ENCODE measurements at places on chromosomes 1 and 21.

DNA sequence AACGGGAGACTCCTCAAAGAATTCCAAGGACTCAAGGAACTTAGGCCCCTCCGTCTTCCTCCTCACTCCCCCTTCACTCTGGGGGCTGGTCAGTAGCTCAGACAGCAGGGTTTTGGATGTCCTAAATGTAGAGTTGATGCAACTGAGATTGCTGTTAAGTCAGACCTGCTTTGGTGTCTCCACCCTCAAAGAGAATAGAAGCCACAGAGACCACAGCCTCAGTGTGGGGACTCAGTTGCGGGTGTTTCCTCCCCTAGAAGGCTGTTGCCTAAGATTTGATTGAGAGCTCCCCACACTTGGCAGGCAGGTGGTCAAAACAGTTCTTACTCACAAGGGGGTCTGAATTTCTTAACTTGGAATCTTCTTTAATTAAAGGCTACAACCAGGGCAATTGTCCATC, 7.6 kb downstream of the MAN1C1 start:
- no peak for DNase-seq

GRCh38 chr1:241738284-241739078, 86.4 kb downstream of the WDR64 start:
- DNase-seq: no peak

DNA sequence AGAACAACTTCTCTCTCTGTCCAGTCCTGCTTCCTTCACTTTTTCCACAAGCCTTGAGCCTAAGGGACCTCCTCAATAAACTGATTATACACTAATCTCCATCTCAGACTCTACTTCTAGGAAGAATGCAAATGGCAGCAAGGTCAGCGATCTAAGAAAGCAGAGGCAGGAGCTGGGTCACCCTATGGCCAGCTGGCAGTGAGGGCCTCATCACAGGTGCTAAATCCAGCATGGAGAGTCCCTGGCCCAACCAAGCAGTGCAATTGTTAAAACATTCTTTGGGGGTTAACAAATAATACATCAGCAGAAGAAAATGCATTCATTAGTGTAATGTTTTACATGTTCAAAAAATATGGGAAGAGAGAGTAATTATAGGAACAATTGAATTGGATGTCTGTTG, 416.0 kb downstream of the SIPA1L2 start:
- peak; percentile 19 for DNase-seq

DNA sequence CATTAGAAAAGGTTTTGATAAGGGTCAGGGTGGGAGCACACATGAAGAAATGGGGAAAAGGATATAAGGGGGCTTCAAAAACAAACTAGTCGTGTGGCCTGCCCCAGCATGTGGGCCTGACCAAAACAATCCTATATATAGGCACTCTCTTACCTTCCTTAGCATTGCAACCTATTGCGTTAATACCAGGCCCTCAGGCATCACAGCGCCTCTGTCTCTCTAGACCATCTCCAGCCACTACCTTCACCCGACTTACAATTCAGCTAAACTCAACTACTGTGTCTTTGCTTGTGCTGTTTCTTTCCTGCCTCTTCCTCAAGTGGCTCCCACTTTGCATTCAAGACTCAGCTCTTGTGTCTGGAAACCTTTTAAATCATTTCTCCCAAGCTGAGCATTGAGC, 47.0 kb upstream of the GJA5 start:
- DNase-seq: no peak

DNA sequence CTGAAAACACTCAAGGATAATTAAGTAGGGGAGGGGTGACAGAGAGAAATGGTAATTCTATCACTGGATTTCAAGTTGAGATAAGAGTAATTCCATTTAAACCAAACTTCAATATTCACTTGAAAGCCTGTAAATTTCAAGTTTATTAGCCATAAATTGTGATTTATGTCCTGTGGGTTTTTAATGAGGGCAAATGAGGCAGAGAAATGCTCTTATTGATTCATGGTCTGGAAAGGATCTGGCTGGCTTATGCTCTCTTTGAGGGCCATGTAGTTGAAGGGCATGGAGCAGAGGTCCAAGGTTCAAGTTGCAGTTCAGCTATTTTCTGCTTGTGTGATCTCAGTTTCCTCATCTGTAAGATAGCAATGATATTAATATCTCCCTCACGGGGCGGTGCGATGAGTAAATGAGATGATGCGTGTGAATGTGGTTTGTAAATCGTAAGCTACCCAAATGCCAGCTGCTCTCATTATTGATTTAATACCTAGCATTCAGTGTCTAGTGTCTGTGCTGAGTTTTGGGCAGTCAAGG, 12.3 kb downstream of the OLFML3 start:
- DNase-seq: no peak

GRCh38 chr1:15959424-15959823, 16.5 kb downstream of the ZBTB17 start:
- DNase-seq: no peak

- DNase-seq: no peak
Measured at GRCh38 chr1:199867601-199868000, 159.9 kb upstream of the NR5A2 start.

GRCh38 chr1:175901076-175901836, 157.9 kb upstream of the TNR start:
- no peak for DNase-seq

DNA sequence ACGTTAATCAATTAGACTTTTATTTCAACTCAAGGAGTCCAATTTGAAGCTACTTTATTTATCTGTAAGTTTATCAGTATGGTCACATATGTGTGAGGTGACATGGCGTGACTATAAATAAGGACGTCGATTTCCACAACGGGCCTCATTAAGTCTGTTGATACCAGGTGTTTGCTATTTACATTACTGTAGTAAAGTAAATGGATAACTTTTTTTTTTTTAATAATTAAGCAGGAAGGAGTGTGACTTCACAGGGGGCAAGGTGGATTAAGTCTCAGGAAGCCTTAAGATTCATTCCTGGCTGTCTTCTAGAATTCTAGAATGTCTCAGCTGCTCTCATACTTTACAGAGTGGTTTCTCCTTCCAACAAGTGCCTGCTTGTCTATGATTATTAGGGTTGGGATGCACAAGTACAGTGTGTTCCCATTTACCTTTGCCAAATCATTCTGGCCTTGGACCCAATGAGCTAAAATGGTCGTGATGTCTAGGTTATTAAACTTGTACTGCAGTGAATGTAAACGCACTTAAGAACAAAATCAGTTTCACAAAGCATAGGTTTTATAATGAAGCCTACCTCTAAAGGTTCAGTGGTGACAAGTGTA, 15.5 kb downstream of the MAP3K7CL start:
- no peak for DNase-seq

DNA sequence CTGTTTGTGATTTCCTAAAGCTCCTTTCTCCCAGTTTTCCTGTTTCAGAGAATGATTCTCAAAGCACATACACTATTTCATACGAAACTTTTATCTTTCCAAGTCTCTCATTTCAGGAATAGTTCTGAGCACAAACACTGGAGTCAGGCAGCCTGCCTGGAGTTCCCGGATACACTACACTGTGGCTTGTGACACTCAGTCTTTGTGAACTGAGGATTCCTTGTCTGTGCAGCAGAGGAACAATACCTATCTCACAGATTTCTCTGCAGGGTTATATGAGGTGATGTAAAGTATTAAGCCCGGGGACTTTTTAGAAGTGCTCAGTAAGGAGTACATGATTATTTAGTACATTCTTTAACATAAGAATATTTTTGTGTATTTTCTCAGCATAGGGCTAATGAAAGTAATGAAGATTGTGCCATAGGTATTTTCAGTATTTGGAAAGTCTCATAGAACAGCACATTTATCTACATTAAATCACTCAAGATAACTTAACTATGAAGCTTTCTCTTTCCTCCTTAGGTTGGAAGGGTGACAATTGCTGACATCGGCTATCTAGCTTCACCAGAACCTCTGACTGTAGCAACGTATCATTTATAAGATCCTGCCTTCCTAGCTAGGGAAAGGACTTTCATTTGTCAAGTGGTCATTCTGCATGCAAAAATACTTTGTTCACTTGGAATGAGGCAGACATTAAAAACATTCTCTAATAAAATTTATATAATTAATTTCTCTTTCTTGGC, 12.9 kb downstream of the GBP2 start:
- no peak for DNase-seq

DNA sequence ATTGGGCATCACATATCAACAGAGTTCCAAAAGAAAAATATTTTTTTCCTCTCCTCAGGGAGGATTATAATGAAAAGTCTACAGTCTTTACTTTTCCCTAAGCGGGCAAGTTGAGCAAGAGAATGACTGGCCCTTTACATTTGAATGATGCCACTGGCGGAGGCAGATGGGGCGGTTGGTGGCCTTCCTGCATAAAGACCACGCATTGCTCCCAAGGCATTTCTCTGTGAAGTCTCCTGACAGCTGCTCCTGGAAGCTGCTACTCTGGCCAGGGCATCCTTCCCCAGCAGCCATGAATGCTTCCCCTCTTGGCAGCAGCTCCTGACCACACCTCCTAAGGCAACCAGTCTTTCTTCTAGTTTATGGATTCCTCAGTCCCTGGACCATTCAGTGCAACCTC, 161.1 kb upstream of the RRP15 start:
- DNase-seq: no peak

- DNase-seq: no peak
Measured at GRCh38 chr21:37373539-37373938, 7.0 kb downstream of the DYRK1A start.

DNA sequence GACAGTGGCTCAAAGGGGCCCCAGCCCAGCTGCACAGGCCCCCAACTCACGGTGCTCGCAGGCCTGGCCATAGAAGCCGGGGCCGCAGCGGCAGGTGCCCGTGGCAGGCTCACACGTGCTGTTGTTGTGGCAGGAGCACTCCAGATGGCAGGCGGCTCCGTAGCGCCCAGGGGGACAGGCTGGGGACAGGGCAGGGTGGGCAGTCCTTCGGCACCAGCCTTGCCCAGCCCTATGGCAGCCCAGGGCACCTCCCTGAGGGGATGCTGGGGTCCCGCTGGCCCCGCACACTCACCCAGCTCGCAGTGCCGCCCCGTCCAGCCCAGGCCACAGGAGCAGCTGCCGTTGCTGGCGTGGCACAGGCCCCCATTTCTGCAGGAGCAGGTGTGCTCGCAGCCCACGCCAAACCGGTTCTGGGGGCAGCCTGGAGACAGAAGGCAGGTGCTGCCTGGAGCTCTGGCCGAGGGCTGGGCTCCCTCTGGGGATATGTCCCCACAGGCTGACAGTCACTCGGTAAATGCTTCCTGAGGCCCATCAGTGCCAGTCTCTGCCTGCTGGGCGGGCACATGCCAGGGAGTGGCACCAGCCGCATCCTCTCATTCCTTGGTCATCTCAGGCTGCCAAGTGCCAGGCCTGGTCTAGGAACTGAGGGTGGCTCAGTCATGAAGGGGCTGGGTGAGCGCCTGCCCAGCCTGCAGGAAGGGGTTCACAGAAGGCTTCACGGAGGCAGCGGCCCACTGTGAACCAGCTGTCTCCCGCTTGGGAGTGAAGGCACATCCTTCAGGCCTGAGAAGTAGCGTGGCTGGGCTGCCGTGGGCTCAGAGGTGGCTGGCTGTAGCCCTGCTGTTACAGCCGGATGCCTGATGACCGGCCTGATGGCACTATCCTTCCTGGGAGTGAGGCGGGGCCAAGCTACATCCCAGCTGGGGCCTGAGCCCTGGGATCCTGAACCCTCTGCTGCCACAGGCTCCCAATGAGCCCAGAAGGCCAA, 40.1 kb downstream of the ARHGEF16 start:
- DNase-seq: no peak

DNA sequence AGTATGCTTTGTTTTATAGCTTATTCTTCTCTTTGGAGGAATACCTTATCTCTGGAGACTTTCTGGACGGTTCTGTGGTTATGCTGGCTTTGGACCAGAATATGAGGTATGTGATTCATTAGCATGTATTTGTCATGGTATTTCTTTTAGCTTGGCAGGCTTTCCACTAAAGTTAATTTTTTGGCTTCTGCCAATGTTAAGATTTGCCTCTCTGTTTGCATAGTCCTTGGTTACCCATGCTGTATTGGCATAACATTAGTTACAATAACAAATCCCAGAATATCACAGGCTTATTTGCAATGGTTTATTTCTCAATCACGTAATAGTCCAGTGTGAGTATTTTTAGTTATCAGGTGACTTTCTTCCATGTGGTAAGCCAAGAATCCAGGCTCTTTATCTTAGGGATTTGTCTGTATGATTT, 9.7 kb downstream of the ZMPSTE24 start:
- no peak for DNase-seq

DNA sequence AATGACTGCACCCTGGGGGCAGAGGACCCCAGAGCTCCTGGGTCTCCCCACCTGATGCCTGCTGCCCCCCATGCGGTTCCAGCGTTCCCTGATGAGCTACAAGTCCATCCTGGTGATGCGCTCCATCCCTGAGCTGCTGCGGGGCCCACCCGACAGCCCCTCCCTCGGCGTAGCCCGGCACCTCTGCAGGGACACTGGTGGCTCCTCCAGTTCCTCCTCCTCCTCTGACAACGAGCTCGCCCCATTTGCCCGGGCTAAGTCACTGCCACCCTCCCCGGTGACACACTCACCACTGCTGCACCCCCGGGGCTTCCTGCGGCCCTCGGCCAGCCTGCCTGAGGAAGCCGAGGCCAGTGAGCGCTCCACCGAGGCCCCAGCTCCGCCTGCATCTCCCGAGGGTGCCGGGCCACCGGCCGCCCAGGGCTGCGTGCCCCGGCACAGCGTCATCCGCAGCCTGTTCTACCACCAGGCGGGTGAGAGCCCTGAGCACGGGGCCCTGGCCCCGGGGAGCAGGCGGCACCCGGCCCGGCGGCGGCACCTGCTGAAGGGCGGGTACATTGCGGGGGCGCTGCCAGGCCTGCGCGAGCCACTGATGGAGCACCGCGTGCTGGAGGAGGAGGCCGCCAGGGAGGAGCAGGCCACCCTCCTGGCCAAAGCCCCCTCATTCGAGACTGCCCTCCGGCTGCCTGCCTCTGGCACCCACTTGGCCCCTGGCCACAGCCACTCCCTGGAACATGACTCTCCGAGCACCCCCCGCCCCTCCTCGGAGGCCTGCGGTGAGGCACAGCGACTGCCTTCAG, 35.5 kb downstream of the TRIM11 start:
- no peak for DNase-seq

Measured in ecto neural progenitor cell (in vitro differentiated cells).